ENCODE measurements at places on chromosomes 2 and 18.

GRCh38 chr2:111947219-111947618 is 48.8 kb downstream of the MERTK start:
- no peak for DNase-seq

DNA sequence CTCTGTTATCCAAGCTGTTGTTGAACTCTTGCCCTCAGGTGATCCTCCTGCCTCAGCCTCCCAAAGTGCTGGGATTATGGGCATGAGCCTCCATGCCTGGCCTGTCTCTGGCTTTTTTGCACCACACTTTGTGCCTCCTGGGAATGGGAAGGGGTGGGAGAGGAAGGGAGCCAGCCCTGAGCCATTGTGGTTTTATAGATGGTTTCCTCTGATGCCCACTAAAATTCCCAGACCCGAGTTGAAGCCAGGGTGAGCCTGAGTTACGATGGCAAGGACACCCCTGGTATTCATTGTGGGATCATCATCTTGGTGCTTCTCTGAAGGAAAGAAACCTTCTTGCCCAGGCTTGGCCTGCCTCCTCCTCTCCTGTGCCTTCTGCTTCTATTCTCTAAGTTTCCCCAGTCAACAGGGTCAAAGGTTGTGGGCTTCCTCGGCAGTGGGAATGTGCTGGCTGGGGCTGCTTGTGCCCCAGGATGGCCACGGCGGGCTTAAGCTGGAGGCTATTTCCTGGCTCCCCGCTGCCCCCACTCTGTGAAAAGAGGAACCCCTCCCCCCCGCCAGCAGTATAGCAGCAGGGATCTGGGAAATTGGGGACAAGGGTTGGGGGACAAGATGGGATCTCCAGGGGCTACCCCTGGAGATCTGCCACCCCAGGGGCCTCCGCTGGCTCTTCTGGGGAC is 106.2 kb downstream of the STPG4 start:
- no peak for DNase-seq

DNA sequence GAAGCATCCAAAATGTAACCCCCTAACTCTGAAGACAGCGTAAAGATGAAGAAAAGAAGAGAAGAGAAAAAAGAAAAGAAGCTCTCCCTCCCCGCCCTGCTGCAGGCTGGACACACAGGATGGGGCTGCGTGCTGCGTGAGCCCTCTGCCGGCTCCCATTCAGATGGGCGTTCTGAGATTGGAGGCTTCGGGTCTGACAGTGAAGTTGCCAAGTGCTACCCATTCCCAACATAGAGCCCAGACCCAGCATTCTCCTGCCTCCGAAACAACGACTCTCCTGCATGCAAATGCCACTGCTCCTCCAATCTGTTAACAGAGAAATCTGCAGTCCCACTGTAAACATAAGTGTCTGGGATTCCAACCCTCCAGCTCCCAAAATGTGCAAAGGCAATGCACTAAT is 234.9 kb downstream of the BCL11A start:
- DNase-seq = no peak

DNA sequence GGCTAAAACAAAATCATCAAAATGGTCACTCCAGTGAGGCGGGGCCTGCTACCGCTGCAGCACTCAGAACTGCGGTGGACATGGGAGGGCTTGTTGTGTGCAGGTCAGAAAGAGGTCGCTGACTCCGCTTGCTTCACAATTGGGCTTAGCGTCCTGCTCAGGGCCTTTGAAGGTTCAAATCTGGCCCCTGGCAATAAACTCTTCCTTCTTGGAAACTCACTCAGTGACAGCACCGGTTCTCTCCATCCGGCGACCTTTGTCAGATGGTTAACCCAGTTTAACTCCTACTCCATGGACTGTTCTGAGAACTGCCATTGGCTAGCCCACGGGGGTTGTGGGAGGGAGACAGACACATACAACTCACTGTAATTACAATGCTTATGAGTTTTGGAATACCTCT is 29.0 kb upstream of the LAPTM4A start:
- DNase-seq = no peak

DNA sequence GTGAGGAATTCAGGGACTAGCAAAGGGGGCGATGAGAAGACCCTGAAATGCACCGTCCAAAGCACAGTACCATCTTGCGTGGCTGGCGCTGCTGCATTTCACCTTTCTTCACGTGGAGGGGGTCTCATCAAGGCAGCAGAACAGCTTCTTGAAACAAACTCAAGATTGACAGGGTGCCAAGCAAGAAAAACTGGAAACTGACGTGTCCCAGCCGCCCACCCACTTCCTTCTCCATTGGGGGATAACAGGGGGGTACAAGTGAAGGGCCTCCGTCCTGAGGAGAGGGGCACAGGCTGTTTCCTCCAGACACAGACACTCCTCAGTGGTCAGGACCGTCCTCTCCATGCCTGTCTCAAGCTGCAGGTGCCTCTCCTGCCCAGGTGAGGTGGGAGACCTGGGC is 32.5 kb downstream of the HDAC4 start:
- no peak for DNase-seq

DNA sequence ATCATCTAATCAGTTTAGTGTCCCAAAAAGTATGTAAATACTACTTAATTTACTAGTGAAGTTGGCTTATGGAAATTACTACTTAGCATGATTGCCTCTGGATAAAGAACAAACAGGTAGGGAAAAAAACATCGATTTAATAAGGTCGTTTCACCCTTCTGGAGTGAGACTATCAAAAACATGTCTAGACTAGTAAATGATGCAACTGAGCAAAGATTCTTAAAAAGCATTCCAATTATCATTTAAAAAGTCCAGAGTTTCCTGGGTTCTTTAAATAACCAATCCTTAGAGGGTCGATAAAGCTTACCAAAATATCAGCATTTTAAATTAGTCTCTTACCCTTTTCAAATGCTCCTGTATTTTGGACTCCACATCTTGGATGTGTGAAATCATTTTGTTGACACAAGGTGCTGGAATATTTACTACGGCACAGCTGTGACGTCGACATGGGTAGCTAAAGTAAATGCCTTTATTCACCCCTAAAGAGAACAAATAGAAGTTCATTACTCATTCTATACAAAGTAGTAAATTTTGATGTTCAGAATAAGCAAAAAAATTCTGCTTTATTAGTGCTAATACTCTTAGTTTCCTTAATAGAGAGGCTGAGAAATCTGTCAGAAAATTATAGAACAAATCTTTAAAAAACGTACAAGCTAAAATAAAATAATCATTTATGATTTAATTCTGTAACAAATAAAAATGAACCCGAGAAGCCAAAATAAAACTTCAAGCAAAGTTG is 70.6 kb downstream of the CCDC178 start:
- DNase-seq = no peak

- no peak for DNase-seq
Observed at GRCh38 chr2:37586663-37587317, 84.7 kb downstream of the CDC42EP3 start.

GRCh38 chr2:189631849-189632248 is 29.4 kb upstream of the ASNSD1 start:
- DNase-seq = no peak

DNA sequence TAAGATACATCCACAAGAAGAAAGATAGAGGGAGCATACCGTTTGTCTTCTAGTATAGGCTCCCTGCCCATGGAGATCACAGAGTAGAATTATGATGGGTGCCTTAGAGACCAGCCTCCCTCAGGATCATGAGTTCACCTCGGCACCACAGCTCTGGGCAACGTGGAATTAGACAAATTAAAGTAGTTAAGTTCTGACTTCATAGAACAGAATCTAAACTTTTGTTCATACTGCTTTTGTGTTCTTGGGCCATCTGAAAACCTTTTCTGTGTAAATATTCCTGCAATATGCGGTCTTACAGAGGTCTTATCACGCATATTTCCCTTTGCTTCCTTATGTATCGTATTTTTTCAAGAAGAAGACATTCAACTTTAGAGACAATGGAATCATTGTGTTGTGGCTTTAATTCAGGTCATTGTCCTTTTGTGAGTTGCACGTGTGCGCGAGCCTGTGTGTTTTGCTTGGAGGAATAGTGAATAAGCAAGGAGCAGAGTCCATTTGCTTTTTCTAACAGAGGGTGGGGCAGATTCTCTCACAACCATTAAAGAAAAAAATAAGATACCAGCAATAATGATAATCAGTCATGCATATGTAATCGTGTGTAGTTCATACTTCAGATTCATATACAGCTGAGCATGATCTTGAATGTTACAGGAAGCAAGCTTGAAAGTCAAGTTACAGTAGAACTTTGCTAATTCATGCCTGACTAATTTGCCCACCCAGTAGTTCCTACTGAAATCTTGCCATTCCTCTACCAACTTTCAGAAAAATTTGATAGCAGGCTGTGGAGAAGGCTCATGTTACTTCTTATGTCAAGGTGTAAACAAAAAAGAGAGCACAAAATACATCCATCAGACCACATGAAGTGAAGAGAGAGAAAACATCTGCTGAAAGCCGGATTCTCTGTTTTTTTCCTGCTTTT is 243.6 kb downstream of the NEDD4L start:
- no peak for DNase-seq

GRCh38 chr18:59400407-59400806 is 41.3 kb upstream of the LMAN1 start:
- DNase-seq = no peak

- DNase-seq = no peak
Observed at GRCh38 chr18:73660931-73661856, 486.4 kb downstream of the FBXO15 start.

GRCh38 chr2:117360586-117360985 is 453.9 kb upstream of the DDX18 start:
- DNase-seq = no peak

DNA sequence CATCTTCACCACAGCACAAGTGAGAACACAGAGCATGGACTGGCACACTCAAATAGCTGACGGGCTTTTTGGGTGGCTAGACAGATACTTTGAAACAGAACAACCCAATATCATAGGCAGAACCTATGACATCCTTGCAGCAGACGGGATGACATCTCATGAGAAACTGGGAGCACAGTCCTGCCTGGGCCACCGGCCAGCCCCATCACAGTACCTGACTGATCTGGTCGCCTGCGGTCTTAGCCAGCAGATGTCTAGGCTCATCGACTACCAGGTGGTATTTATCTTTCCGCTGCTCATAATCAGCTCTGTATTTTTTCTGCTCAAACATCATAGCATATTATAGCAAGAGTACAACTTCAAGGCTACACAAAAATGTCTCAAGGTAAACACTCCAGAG is 124.3 kb downstream of the RIF1 start:
- no peak for DNase-seq

GRCh38 chr2:23121968-23122648 is 262.9 kb upstream of the KLHL29 start:
- no peak for DNase-seq

DNA sequence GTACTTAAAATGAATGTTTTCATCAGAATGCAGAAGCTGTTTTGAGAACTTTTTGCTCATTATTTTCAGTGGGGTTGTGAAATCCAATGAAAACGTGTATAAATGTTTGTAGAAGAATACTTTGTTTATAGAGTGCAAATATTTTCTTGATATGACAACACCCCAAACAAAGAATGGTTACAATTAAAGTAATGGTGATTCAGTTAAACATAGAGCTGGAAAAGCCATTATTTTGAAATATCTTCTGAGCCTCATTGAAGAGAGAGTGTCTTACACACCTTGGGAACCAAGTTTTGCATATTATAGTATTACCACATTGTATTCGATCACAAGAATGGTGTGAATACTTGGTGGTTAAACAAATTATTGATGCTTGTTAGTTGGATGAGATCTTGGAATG is 48.7 kb downstream of the SPTBN1 start:
- DNase-seq = no peak

- no peak for DNase-seq
Observed at GRCh38 chr2:234991290-234991689, 39.5 kb downstream of the SH3BP4 start.

DNA sequence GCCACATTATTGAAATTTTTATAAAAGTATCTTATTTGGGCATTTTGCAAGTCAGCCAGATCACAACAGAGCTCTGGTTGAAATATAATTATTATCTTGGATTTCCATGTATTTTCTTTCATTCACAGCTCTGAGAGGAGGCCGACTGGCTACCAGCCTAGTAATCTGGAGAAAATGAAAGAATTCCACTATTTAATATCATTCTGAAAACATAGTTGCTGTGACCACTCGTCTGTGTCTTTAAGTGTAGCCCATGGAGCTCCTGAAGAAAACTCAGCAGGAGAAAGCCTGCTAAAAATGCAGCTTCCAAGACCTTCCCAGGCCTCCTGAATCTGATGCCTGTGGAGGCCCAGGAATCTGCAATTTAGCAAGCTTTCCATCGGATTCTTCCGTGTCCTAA is 114.7 kb downstream of the SH3BP4 start:
- no peak for DNase-seq

GRCh38 chr2:237465515-237466148 is 21.4 kb upstream of the MLPH start:
- no peak for DNase-seq

DNA sequence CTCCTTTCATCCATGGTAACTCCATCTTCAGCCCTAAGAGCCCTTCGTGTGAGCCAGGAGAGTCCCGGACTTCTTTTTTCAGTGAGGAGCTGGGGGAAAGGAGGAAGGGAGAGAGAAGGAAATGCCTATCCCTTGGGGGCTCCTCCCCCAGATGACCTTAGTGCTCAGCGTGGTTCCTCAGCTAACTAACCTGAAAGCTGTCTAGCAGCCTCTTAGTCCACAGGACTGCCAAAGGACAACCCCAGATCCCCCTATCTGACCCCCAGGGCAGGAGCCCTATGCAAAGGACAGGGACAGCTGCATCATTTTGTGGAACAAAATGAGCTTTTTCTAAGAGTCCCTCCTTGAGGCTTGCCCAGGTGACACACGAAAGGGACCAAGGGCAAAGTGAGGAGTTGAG is 7.9 kb downstream of the SPR start:
- no peak for DNase-seq

GRCh38 chr18:63508596-63508995 is 31.8 kb downstream of the SERPINB5 start:
- DNase-seq = no peak

GRCh38 chr2:217816396-217816869 is 186.4 kb downstream of the TNS1 start:
- no peak for DNase-seq

- DNase-seq = no peak
Observed at GRCh38 chr18:8657873-8658470, 47.4 kb upstream of the MTCL1 start.

DNA sequence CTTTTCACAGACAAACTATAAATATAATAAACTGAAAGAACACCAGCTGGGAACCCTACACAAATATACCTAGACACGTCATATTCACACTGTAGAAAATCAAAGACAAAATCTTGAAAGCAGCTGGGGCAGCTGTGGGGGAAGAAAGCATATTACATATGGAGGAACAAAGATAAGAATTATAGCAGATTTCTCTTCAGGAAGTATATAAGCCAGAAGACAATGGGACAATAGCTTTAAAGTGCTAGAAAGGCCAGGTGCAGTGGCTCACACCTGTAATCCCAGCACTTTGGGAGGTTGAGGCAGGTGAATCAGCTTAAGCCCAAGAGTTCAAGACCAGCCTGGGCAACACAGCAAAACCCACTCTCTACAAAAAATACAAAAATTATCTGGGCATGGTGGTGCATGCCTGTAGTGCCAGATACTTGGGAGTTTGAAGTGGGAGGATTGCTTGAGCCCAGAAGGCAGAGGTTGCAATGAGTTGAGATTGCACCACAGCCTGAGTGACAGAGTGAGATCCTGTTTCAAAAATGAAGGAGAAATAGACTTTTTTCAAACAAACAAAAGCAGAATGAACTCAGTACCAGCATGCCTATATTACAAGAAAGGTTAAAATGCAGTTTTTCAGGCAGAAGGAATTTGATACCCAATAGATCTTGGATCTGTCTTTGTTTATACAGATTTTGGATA is 26.8 kb upstream of the ERCC3 start:
- no peak for DNase-seq

GRCh38 chr2:202693503-202693902 is 58.7 kb downstream of the FAM117B start:
- DNase-seq = no peak
